ENCODE measurements at places on chromosomes 11 and 22.

GRCh38 chr22:44519886-44520285, 21.9 kb upstream of the RTL6 start:
- no peak for DNase-seq

DNA sequence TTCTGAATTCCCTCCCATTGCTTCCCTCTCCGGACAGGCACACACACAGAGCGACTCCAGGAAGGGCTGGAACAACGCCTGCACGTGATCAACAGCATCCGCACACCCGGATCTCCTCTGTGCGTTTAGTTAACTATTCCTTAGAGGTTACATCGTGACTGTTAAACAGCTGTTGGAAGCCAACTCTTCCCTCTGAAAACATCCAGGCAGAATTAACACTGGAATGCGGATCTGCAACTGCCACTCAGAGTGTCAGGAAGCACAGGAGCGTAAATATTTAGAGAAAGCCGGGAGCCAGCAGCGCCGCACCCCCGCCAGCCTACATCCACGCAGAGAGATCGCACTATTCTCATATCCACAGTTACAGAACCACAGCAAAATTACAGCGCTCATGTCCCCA, 46.2 kb downstream of the SHANK2 start:
- no peak for DNase-seq

- no peak for DNase-seq
Observed at GRCh38 chr11:78838417-78838816, 263.8 kb upstream of the NARS2 start.

GRCh38 chr11:45394294-45395085, 108.3 kb upstream of the SYT13 start:
- DNase-seq, result no peak

- DNase-seq, result no peak
Observed at GRCh38 chr22:40609216-40609615, 27.3 kb downstream of the MRTFA start.

- DNase-seq, result no peak
Observed at GRCh38 chr11:15493921-15494620, 379.3 kb downstream of the INSC start.

- DNase-seq, result no peak
Observed at GRCh38 chr11:11480971-11481370, 127.9 kb upstream of the CSNK2A3 start.

- no peak for DNase-seq
Observed at GRCh38 chr11:74775762-74776161, 27.1 kb downstream of the RNF169 start.

DNA sequence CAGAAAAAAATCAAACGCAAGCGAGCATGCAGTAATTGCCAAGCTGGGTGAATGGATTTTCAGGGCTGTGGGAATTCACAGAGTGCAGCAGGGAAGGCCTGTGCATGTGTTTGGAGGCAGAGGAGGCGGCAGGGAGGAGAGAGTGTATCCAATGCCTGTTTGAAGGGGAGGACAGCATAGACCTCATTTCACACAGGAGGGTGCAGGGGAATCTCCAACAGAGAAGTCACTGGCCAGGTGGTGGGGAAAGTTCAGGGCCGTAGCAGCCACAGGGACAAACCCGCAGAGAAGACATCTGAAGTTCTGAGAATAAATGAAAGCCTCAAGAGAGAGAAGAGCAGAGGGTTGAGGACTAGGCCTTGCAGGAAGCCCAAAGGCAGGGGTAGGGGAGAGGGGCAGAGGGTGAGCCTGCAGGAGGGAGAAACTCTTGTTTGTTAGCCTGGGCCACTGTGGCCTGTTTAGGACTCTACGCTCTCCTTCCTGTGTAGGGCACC, 19.2 kb upstream of the KDM2A start:
- no peak for DNase-seq

GRCh38 chr11:118638726-118639125, 31.3 kb downstream of the PHLDB1 start:
- DNase-seq, result no peak

DNA sequence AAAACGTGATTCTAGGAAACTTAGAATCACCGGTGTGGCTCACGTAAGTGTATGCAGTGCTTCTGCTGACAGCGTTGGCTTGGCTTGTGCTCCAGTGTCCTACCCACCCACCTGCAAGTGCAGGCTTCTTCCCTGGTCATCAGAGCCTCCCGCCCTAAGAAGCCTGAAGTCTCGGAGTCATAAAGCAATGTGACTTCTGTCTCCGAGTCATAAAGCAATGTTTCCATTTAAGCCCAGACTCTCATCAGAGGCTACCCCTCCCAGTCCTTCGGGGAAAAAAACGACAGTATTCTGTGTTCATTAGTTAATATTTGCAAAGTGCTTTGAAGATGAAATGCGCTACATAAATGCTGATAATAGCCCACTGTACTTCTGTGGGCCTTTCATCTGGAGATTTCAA, 293.8 kb downstream of the OPCML start:
- DNase-seq, result no peak

GRCh38 chr11:102121329-102121728, 11.1 kb downstream of the YAP1 start:
- no peak for DNase-seq

DNA sequence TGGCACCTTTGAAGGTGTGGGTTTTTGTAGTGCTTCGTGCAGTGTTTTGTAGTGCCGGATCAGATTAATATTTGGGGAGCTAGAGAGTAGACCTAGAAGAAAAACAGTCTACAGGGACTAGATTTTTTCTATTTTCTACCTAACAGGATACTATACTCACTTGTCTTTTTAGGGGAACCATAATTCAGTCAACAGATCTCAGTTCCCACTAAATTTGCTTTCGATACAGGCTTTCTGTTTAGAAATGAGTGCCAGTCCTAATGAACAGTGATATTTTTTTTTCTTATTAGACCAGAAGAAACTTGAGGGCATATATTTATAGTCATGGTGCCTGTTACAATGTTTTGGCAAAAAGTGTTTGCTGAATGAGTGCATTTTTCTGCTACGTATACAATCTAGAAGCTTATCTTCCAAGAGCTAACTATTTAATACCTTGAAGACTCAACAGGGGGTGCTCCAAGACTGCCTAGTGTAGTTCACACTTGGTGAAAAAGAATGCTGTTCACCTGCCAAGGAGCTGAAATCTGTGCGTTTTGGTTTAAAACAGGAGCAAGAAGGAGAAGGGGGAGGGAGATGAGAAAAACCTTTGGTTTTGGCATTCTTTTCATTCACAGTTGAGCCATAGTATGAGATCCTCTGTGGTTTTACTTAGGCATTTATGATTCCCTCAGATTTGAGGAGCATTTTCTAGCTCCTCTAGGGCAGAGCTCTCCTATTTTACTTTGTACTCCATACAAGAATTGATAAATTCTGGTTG, 44.9 kb upstream of the VSTM5 start:
- peak; percentile 96 for DNase-seq

- DNase-seq, result no peak
Observed at GRCh38 chr11:70090961-70091381, 12.9 kb downstream of the ANO1 start.

DNA sequence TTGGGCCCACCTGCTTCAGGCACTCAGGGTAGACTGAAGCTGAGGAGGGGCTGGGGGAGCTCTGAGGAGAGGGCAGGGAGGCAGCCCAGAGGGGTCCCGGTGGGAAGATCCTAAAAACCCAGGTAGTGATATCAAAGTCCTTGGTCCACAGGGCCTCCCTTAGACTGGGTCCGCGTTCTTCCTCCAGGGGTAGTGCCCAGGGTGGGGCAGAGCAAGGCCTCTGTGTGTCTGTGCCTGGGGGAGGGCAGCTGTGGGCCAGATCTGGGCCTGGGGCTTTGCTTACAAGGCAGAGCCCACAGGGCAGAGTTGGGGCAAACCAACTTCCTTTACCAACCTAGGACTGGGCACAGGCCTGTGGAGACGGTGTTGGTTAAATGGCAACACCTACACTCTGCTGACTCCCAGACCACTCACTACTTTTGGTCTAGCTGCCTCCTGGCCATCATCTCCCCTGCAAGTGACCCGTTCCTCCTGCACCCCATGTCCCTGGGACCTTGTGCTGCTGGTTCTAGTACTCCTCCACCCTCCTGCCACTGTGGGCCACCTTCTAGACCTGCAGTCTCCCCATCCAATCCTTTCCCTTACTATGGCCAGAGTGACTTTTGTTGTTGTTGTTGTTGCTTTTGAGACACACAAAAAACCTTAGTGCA, 15.8 kb downstream of the ATG16L2 start:
- DNase-seq, result no peak
